Stimulated activated CD8-positive, alpha-beta memory T cell treated with anti-CD3 and anti-CD28 coated beads, Interleukin-2, amount 100 ng/mL, for 1 hour (primary cell): ENCODE measurements at places on chromosomes 5 and 9.

- DNase-seq, result no peak
Measured at GRCh38 chr9:128390150-128390812, 19.1 kb downstream of the URM1 start.

GRCh38 chr9:6007770-6008168 is 7.7 kb downstream of the RANBP6 start:
- peak; percentile 58 for DNase-seq

DNA sequence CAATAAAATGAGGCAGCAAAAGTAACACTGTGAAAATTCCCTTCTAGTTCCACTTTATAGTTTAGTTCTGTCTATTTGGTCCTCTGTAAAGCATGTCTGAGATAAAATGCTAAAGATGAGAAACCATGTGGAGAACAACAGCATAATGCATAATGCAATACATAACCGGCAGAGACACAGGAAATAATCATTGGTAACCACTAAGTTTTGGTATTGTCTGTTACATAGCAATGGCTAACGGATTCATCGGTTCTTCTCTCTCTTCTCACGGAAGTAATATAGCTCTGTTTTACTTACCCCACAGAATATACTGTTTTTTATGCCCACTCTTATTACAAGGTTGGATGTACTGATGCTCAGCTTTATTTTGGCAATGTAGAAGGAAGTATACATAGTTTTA is 158.9 kb downstream of the FAM174A start:
- no peak for DNase-seq

DNA sequence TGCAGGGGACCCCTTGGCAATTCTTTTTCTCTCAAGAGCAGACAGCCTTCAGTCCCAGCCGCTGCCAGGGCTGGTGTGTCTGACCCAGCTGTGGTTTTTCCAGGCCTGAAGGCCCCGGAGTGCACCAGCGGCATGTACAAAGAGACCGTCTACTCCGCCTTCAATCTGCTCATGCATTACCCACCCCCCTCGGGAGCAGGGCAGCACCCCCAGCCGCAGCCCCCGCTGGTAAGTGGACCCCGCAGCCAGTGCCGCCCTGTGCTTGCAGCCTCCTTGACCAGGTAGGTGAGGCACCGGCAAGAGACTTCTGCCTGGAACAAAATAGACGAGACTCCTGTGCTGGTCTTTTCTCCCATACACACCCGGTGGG is 1.3 kb downstream of the TCF7 start:
- no peak for DNase-seq

DNA sequence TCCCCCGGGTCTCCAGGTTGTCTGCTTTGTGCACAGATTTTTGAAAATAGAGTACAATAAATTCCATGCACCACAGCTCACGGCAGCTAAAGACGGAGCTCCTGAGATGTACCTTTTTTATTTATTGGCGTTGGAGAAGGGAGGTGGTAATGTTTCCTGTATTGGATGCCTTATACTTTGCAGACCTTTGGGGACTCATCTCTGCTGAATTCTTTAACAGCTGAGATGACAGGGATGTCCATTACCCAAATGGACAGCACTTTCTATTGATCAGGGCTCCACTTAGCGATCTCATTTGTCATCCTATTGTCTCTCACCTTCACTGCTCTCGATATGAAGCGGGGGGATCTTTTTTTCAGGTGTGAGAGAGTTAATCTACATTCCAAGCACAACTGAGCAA is 137.8 kb downstream of the EFNA5 start:
- no peak for DNase-seq

- no peak for DNase-seq
Measured at GRCh38 chr5:169837686-169838085, 142.6 kb downstream of the INSYN2B start.

GRCh38 chr9:116237456-116237855 is 83.9 kb downstream of the PAPPA start:
- DNase-seq, result no peak

DNA sequence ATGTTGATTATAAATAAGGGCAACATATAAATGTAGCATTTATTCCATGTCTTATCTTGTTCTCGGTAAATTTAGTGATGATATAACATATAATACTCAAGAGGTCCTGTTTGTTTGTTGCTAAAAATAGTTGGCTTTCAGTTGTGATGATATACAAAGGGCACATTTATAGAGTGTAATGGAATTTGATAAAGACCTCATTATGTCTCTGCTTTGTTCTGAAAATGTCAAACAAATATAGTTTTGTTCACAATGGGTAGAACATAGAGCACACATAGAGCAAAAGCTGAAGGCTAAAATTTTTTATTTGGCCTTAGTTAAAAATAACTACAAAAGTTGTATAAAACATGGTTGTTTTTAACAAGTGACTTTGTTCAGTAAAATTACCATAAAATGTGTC is 477.1 kb upstream of the SMC2 start:
- no peak for DNase-seq

- DNase-seq, result no peak
Measured at GRCh38 chr5:82278711-82279370, 687 bp upstream of the RPS23 start.

DNA sequence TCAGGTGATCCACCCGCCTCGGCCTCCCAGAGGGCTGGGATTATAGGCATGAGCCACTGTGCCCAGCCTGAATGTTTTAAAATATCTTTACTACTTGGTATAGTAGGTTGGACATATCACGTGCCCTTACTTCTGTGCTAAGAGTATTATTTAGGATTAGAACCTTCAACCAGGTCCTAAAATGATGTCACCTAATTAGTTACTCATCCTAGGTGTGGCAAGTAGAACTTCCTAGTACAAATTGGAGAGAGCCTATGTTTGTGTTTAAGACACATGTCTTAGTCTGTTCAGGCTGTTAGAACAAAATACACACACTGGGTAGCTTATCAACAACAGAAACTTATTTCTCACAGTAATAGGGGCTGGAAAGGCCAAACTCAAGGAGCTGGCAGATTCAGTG is 51.5 kb downstream of the ZFAND5 start:
- DNase-seq, result no peak

GRCh38 chr5:143435210-143435657 is 31.7 kb upstream of the NR3C1 start:
- no peak for DNase-seq

GRCh38 chr9:4167079-4167671 is 132.7 kb downstream of the GLIS3 start:
- DNase-seq, result no peak

DNA sequence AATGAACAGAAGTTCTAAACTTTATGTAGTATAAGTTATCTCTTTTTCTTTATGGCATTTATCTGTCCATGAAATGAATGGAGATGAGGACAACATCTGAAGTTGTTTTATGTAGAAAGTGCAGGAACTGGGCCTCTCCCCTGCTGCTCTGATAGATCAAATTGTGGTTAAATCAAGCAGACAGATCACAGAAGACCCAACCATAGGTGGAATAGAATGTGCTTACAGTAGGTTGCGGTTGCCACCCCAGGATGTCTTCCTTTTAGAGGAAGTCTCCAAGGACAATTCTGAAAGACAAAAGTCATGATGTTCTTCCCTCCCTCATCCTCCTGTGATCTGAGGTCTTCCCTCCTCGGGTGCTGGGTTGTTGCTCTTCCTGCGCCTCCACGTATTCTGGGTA is 12.9 kb downstream of the RASGRF2 start:
- DNase-seq, result no peak

DNA sequence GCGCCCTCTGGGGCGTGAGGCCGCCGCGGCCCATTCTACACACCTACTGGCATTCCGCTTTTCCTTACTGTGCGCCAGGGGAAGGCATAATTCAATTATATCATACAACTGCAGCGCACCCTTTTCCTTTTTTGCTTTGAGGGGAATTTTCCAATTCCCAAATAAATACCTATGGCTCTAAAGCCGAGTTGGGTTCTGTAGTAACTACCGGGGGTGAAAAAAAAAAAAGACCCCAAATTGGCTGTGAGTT is 34.1 kb upstream of the NFIB start:
- no peak for DNase-seq

- DNase-seq, result no peak
Measured at GRCh38 chr5:127804886-127805426, 101.8 kb downstream of the CCDC192 start.

GRCh38 chr9:98074115-98074990 is 17.8 kb downstream of the NANS start:
- DNase-seq, result peak; percentile 46

DNA sequence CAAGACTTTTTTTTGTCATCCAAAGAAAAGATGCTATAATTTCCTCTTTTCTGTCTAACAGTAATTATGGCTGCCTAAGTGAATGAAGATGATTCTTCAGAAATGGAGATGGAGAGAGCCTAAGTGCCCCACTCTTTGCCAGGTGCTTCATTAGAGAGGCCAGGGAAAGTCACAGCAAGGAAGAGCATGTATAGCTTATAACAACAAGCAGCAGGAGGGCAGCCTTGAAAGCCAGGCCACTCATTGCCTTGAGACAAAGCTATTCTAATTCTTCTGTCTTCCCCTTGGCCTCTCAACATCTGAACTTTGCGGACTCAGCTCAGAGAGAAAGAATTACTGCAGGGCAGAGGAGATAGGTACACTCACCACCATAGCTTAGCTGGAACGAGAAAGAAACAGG is 112.0 kb upstream of the ZNF366 start:
- no peak for DNase-seq

- no peak for DNase-seq
Measured at GRCh38 chr5:148791696-148792095, 34.7 kb upstream of the ADRB2 start.

- no peak for DNase-seq
Measured at GRCh38 chr5:36575361-36575781, 31.0 kb upstream of the SLC1A3 start.

- DNase-seq, result no peak
Measured at GRCh38 chr9:76077537-76077936, 187.1 kb downstream of the PCSK5 start.
